ENCODE measurements at places on chromosomes 13 and 19. TPM values are rescaled to one million over a fixed set of nuclear protein-coding genes. Genes with fewer than 3 reads are reported as not detected.

PALM gene
- 54.0 TPM for total RNA-seq

GRCh38 chr19:13420780-13421179 lies 85.5 kb downstream of the CACNA1A start:
- DNase-seq: no peak

DNA sequence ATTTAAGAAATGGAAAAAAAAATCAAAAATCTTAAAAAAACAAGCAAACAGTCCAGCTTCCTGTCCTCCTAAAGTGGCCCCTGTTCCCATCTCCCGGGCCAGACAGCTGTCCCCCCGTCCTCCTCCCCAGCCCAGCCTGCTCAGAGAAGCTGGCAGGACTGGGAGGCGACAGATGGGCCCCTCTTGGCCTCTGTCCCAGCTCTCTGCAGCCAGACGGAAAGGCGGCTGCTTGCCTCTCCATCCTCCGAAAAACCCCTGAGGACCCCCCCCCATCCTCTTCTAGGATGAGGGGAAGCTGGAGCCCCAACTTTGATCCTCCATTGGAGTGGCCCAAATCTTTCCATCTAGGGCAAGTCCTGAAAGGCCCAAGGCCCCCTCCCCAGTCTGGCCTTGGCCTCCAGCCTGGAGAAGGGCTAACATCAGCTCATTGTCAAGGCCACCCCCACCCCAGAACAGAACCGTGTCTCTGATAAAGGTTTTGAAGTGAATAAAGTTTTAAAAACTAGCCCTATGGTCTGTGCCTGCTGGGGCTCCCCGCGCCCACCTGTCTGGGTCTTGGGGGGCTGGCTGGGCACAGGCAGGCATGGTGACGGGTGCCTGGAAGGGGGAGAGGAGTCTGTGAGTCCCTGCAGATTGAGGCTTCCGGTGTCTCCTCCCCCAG lies 3.8 kb downstream of the GADD45GIP1 start:
- peak; percentile 81 for DNase-seq

ZNF557 gene
- 14.0 TPM for total RNA-seq

GRCh38 chr19:11446652-11447301 lies 11.3 kb downstream of the PRKCSH start:
- DNase-seq: peak; percentile 38

GJB6 gene
- not detected for total RNA-seq

GPC6 gene
- under 0.01 TPM for total RNA-seq

- no peak for DNase-seq
Measured at GRCh38 chr13:33560726-33561125, 257.2 kb upstream of the RFC3 start.

MAP3K10 gene
- total RNA-seq: 5.4 TPM

GRCh38 chr13:97308735-97309429 lies 86.7 kb downstream of the MBNL2 start:
- peak; percentile 40 for DNase-seq

GRCh38 chr13:90746230-90746629 lies 601.3 kb upstream of the MIR17HG start:
- DNase-seq: no peak

KCNJ14 gene
- 0.13 TPM for total RNA-seq

TNFRSF19 gene
- total RNA-seq: 0.13 TPM

SH2D3A gene
- total RNA-seq: 3.2 TPM

DNA sequence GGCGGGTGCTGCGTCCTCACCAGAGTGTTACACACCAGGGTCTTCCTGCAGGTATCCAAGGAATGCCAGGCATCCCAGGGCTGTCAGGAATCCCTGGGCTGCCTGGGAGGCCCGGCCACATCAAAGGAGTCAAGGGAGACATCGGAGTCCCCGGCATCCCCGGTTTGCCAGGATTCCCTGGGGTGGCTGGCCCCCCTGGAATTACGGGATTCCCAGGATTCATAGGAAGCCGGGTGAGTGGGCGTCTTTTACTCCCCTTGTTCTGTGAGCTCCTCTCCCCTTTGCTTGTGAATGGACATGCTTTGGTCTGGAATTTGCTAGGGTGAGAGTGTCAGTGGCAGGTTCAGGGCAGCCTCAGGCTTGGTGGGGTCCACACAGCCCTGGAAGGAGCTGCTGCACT lies 75.9 kb downstream of the RAB20 start:
- DNase-seq: no peak

DNA sequence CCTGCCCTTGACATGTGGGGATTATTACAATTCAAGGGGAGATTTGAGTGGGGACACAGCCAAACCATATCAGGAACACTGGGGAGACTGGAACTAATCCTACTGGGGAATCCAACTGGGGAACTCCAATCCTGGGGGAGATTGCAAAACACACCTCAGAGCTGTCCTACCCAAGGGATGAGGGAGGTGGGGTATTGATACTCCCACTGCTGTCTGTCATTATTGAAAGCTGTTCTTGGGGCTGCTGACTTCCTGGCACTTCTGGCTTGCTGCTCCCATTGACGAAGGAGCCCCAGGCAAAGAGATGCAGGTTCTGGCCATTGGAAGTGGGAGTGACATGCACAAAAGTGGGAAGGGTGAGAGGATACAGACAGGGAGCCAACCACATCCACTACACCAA lies 24.7 kb upstream of the POP4 start:
- DNase-seq: no peak

DNA sequence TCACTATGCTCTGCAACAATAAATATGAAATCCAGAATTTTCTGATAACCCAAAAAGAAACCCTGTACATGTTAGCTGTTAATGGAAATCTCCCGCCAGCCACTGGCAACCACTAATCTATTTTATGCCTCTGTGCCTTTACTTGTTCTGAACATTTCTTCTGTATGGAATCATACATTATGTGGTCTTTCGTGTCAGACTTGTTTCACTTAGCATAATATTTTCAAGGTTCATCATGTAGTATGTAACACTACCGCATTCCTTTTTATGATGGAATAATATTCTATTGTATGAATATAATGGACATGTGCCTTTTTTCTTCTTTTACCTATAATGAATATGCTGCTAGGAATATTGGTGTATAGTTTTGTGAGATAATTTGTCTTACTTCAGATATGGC lies 1123.3 kb downstream of the EFNB2 start:
- no peak for DNase-seq

TMEM150B gene
- not detected for total RNA-seq

DNA sequence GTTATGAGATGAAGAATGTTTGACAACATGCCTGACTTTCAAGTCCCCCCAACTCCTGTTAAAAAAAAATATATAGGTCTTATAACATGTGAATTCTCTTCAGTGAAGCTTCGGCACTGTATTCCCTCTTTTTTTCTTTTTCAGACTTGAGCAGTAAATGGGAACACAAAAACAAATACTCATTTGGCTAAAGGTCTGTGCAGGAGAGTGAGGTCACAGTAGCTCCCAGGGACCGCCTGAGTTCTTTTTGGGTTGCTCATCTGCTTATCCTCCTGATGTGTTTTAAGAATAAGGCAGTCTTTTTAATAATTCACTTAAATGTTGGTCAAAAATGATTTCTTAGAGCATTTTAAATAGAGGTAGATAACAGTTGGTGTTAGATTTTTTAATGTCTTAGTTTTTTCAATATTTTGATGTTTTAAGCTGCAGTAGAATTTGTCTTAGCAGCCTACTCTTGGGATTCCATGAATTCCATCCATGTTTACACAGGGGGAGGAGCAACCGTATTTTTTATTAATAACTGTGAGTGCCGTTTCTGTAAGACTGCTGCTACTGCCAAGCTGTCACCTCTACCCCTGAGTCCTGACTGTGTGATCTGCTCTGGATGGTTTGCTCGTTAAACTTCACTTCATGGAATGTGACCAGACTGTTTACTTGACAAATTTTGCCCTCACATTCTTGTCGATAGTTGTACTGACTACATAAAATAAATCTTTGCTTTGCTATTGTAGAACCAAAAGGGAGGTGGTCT lies 14.9 kb downstream of the HNRNPM start:
- DNase-seq: no peak

IQCN gene
- total RNA-seq: 0.13 TPM

DNA sequence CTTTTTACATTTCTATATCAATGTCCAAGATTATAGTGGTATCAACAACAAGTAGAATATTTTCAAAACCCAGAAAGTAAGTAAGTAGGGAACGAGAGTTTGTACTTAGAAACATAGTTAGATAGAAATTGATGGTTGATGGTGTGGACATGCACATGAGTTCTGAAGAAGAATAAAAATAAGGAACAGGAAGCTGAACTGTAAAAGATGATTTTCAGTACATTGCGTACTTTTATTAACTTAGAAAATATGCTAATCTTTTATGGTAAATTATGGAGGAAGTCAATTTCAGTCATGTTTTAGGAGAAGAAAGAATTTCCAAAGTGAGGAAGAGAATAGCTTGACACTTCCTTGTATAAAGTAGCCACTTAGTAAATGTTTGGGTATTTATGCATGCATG lies 12.3 kb upstream of the GPR18 start:
- DNase-seq: no peak

ZNF93 gene
- 4.1 TPM for total RNA-seq

ZNF562 gene
- 20.5 TPM for total RNA-seq

GRCh38 chr13:58994077-58994476 lies 1169.7 kb downstream of the DIAPH3 start:
- DNase-seq: no peak

ZNF180 gene
- total RNA-seq: 5.5 TPM

DNA sequence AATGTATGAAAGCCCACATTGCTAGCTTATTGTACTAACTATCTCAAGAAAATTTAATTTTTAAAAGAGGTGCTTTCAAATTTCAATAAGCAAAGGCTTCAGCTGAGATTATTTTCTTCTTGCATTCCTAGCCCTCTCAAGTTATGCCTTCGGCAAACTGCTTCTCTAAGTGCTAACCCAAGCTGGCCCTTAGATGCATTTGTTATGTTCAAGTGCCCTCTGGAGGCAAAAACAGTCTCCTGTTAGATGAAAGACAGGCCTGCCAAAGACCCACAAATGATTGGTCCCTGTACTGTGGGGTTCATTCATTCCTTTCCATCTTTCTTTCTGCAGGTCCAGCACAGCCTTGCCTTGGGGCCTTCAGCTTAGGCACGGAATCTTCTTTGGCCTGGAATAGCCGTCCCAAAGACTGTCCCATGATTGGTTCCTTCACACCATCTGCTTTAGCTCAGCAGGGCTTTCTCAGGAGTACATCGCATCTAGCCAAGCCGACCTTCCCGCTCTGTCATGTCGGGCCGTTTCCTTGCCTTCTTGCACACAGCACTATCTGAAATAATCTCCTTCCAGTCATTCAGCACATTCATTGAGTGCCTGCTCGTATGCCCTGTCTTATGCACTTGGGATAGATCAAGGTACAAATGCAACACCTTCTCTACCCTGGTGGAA lies 26.4 kb upstream of the TPTE2 start:
- DNase-seq: no peak

SLC10A2 gene
- not detected for total RNA-seq

ZNF415 gene
- total RNA-seq: 1.8 TPM

DNA sequence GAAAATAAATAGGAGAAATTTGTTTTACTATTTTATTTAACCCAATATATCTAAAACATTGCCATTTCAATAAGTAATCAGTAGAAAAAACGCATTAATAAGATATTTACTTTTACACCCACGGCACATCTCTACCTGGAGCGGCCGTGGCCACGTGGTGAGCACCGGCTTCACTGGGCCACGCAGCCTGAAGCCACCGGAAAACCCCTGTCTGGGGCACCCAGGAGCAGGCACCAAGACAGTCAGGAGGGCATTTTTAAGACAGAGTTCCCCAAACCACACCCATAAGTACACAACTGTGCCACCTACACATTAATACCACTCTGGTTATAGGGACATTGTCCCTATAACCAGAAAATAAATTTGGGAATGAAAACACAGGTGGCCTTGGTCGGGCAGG lies 80.9 kb downstream of the SPACA7 start:
- DNase-seq: no peak

Data from dermis microvascular lymphatic vessel endothelial cell (primary cell).